Stimulated activated CD8-positive, alpha-beta memory T cell treated with anti-CD3 and anti-CD28 coated beads, Interleukin-2, amount 100 ng/mL, for 1 hour (primary cell): ENCODE measurements at places on chromosomes 7 and 10.
A peak's percentile ranks its signal among the peaks of the same experiment; 100 is the strongest.

DNA sequence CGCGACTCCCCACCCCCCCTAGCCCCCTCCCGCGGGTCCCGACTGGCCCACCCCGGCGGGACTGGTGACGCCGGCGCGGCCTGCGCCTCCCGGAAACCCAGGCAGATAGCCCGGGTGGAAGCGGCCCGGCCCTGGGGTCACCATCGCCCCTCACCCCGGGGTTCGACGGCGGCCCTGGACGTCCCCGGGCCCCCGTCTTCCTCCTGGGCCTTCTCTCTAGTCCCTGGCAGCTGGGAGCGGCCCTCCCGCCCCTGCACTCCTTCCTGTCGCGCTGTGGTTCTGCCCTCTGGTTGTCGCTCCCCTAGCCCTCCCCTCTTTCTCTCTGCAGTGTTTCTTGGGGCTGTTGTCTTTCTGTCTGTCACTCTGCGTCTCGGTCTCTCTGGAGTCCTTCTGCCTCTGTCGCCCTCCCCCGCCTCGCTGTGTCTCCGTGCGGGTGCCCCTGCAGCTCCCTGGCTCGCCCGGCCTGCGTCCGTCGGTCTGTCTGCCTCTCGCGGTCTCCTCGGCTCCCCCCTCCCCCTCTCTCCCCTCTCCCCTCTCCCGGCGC is 90.5 kb upstream of the PAX2 start:
- no peak for DNase-seq

DNA sequence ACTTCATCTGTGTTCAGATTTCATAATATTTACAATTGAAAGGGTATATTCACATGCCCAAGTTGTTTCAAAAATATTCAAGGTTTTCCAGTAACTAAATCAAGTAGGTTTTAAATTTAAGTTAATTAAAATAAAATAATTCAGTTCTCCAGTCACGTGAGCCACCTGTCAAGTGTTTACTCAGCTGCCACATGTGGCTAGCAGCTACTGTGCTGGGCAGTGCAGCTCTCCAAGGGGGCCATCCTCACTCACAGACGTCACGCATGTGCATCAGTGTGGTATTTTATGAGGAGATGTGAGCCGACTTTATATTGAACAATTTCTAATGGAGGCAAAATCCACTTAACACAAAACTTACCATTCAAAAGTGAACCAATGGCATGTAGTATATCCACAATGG is 69.7 kb upstream of the CAMK2B start:
- no peak for DNase-seq

GRCh38 chr10:125006921-125007426 is 65.1 kb downstream of the ZRANB1 start:
- no peak for DNase-seq

- no peak for DNase-seq
Measured at GRCh38 chr7:19397911-19398310, 252.7 kb upstream of the FERD3L start.

GRCh38 chr10:896982-897381 is 34.5 kb downstream of the LARP4B start:
- no peak for DNase-seq

- DNase-seq, result no peak
Measured at GRCh38 chr10:131625041-131625440, 275.8 kb upstream of the PPP2R2D start.

DNA sequence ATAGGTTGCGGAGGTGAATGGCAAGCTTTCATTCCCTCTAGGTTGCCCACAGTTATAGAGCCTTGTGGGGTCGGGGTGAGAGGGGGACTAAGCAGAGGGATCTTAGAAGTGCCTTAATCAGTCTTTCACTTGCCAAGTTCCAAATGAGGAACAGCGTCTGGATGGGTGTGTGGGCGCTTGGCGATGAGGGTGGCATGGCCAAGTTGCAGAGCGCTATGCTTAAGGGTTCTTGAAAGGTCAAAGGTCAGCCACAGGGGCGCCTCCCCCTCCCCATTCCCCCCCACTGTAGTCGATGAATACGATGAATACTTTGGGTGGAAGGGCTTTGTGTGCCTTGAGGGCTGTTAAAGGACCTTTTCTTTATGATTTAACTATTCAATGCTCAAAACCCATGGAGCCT is 185.0 kb downstream of the TCF7L2 start:
- DNase-seq, result no peak

DNA sequence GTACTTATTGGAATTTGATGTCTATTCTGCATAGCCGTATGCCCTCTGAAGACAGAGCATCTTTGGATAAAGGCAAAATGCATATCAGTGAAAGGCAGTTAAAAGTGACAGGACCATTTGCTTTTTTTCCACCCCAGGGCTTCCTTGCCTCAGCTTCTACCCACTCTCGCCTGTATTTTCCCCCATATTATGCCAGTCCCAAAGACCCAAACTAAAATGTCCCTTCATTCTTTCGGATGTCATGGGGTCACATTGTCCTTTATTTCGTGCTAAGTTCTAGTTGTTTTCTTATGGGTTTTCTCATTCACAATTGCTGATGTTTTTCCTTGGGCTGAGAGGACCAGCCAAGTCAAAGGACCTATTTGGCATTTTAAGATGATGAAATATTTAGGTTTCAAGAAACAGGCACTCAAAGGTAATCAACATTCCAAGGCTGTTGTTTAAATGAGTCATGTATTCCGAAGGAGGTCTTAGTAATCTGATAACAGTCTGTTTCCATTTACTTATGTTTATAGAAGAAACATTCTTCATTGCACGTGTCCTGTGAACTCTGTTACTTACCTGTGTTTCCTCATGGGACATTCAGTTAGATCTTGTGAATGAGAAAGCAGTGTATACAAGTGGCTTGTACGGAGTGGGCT is 74.1 kb downstream of the DNAH11 start:
- DNase-seq, result no peak

DNA sequence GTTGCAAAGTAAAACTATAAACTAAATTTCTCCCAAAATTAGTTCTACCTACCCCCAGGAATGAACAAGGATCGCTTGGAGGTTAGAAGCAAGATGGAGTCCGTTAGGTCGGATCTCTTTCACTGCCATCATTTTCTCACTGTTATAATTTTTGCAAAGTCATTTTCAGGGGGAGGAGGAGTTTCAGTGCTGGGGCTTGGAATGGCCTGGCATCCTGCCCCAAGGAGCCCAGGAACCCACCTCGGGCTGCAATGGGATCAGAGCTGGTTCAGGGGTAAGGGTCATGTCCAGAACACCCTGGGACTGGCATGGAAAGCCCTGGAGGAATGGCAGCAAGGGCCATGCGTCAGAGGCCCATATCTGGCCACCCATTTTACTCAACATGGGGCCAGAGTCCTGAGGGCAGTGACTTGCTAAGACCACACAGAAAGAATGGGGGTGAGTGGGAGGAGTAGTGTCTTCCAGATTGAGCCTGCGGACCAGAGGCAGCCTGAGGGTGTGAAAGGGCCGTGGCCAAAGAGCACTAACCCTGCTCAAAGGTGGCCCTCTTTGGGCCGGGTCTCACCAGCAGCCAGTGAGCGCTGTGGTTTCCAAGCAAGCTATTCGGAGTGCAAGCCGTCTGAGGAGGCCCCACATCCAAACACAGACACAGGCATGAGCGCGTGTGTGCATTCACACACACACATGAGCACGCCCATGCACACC is 31.8 kb downstream of the GPRIN2 start:
- no peak for DNase-seq

- no peak for DNase-seq
Measured at GRCh38 chr7:128389618-128390329, 20.0 kb downstream of the IMPDH1 start.

- no peak for DNase-seq
Measured at GRCh38 chr7:100893910-100894721, 1.6 kb downstream of the ACHE start.

DNA sequence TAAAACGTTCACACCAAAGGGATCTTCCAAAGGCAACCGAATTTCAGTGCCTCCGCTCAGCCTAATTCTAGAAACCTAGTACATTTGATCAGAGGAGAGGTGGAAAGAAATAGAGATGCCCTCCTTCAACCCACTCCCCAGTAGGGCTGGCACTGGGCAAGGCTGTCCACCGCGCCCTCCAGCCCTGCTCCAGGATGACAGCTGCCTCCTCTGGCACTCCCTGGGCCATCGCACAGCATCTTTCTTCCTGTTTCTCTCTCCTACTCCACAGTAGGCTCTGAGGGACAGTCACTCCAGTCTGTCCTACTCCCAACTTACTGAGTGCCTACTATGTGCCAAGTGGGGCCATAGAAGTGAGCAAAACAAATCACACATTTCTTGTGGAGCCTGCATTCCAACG is 226.2 kb downstream of the SKIDA1 start:
- DNase-seq, result no peak

GRCh38 chr10:103917302-103918052 is 507 bp downstream of the STN1 start:
- no peak for DNase-seq

DNA sequence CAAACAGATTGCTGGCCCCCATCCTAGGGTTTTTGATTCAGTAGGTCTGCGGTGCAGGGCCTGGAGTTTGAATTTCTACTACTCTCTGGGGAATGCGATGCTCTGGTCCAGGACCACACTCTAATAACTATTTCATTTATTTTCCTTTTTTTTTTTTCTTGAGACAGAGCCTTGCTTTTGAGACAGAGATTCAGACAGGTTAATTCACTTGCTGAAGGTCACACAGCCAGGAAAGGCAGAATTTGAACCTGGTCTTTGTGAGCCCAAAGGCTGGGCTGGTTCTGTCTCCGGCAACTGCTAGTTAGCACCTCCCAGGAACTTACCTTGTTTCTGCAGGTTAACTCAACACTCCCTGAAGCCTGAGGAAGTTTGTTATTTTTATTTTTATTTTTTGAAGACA is 11.5 kb downstream of the SPACDR start:
- DNase-seq, result no peak

GRCh38 chr10:43966571-43966965 is 317.9 kb upstream of the ZNF32 start:
- DNase-seq, result no peak

- no peak for DNase-seq
Measured at GRCh38 chr7:28725045-28725642, 233.0 kb downstream of the TRIL start.

- DNase-seq, result no peak
Measured at GRCh38 chr7:50544992-50545391, 20.2 kb downstream of the DDC start.

DNA sequence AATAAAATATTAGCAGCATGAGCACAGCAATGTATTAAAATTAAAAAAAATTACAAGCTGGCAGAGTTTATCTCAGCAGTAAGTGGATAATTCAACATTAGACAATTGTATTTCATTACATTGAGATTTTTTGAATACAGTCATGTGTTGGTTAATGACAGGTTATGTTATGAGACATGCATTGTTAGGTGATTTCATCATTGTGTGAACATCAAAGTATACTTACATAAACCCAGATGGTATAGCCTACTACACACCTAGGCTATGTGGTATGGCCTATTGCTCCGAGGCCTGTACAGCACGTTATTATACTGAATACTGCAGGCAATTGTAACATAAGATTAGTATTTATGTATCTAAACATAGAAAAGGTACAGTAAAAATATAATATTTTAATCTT is 29.7 kb downstream of the CCDC6 start:
- no peak for DNase-seq

DNA sequence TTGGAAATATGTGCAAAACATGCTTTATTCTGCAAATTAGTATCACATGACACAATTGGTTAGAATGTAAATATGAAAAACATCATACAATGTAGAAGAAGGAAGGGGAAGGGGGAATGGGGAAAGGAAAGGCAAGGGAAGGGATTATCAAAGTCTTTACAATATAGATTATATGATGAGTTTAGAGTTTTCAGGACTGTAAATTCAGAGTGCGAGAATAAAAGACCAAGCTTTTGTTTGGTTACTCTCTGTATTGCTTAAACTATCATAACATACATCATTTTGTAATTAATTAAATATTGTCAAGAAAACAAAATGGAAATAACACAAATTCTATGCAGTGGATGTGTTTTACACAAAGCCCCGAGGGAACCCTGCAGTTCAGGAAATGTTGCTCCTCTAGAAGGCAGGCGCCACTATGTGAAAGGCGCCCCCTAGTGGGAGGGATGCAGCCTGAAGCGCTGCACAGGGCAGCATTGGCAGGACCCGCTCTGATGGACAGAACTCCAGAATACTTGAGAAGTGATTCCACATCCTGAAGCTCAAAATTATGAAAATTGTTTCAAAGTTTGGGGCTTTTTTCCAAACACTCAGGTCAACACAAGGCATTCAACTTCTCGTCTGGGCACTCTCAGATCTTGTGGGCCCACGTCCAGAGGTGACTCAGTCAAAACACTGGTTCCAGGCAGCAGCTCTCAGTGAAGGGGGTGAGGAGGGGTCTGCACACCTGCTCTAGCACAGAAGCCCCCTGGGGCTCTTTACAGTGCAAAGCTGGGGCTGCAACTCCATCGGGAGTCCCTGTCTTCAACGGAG is 31.6 kb upstream of the TMEM254 start:
- DNase-seq, result peak; percentile 62

- DNase-seq, result no peak
Measured at GRCh38 chr10:73968098-73968521, 29.8 kb upstream of the VCL start.

DNA sequence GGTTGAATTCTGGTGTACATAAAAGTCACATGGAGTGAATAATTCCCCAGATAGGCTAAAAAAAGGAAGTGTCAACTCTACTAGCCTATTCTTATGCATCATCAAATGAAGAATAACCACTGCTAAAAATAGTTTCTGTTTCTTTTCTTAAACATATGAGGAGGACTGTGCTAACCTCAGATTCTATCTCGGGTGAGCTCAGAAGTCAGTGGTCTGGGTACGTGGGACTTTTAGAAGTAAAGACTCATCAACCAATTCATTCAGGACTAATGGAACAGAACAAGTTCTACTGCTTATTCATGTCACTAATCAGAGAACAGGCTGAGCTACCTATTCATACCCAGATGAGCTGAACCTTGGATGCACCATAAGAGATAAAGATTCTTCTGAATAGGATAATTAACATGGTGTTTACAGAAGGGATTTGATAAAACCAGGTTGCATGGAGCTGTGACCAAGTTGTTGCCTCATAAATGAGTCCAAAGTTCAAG is 9.5 kb upstream of the ASAH2 start:
- no peak for DNase-seq

- no peak for DNase-seq
Measured at GRCh38 chr10:121613456-121613855, 15.2 kb upstream of the FGFR2 start.

GRCh38 chr10:62726142-62726541 is 78.4 kb upstream of the ADO start:
- no peak for DNase-seq

DNA sequence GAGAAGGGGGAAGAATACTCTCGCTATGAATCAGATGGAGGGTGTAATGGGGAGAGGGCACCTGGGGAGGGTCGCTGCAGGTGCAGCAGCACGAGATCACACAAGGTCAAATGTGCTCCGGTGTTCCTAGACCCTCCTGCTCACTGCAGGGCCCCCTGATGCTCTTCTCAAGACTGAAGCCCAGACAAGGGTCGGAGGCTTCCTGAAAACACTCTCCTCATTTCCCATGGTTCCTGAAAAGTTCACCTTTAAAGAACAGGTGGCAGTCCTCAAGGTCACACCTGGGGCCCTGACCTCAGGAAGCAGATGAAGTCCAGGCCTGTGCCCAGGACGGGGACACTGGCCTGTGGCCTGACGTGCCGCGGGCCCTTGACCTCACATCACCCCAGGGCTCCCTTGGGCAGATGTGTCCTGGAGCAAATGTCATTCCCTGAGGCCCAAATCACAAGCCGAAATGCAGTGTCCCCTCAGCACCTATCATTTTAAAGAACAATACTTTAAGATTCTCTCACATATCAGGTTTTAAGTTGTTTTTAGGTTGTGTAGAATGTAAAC is 289.8 kb downstream of the GLRX3 start:
- DNase-seq, result no peak
